ENCODE measurements at places on chromosomes 7 and 10.

DNA sequence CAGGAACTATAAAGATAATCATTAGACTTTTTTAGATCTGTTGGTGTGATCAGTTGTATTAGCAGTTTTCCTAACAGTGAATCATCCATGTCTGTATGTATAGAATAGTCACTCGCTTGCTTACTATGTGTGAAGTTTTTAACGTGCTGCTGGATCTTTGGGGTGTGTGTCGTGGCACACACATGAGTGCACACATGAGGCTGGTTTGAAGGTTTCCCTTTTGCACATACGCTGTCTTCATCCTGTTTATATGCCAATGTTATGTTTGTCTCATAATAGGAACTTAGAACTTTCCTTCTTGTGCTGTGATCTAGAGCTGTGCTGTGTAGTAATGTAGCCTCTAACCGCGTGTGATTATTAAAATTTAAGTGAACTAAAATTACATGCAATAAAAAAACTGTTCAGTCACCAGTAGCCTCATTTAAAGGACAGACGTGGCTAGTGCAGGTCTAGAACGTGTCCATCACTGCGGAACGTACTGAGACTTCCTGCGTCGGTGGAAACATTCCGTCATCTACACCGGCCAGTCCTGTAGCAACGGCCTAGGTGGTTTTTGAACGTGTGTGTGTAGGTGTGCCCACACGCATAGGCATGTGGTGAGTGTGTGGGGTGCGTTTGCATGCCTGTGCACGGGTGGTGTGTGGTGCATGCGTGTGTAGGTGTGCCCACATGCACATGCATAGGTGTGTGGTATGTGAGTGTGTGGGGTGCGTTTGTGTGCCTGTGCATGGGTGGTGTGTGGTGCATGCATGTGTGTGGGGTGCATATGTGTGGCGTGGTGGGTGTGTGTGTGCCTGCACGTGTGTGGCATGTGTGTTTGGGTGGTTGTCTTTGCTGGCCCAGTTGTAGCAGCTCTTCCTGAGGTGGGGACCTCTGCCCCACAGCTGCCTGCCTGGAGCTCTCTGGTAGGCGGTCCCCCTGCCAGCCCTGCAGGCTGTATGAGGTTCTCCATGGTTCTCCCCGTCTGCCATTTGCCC, 56.6 kb downstream of the INPP5A start:
- no peak for DNase-seq

- no peak for DNase-seq
These were observed 355.5 kb downstream of the GLRX3 start for GRCh38 chr10:130491693-130492050.

DNA sequence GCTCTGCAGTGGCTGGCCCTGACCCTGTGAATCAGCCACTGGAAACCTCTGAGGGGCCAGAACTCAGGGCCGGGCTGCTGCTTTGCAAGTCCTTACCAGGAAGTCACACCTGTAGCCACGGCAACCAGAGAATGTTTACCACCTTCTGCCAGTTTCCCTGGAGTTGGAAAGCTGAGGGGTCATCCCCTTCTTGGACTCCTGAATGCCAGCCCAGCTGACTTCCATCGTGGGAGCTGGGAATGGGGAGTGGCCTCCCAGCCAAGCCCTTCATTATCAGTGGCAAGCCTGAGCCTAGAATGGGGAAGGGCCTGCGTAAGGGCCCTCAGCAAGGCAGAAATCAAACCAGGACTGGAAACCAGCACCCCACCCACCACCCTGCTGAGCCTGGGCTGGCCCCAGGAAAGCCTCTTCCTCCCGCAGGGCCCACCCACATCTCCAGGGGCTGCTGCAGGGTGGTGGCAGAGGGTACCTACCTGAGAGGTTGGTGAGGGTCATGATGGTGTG, 6.5 kb upstream of the CRHR2 start:
- DNase-seq, result no peak

GRCh38 chr7:6111041-6111440, 79.9 kb downstream of the ANKRD61 start:
- DNase-seq, result peak; percentile 10

GRCh38 chr7:86911659-86912058, 147.8 kb downstream of the ELAPOR2 start:
- no peak for DNase-seq

DNA sequence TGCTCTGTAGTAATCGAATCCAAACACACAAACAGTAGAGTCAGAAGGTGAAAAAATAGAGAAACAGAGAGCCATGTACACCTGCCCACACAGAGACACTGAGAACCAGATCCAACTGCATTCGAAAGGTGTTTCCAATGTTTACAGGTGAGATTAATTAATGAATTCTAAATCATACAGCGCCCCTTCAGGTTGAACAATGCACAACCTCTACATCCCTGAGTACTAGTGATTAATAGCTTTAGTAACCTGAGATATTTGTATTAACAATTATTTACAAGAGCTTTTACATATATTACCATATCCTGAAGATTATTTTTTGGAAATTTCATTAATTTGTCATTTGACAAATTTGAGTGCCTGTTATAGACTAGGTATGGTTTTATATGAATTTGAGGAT, 7.6 kb upstream of the MRC1 start:
- DNase-seq, result no peak

GRCh38 chr7:151762583-151763245, 114.2 kb downstream of the PRKAG2 start:
- no peak for DNase-seq

- peak; percentile 81 for DNase-seq
These were observed 82.1 kb downstream of the ZRANB1 start for GRCh38 chr10:125023862-125024496.

- peak; percentile 20 for DNase-seq
These were observed 14.1 kb upstream of the SUN1 start for GRCh38 chr7:818031-818699.

GRCh38 chr10:10642751-10643150, 374.9 kb upstream of the CELF2 start:
- peak; percentile 73 for DNase-seq

DNA sequence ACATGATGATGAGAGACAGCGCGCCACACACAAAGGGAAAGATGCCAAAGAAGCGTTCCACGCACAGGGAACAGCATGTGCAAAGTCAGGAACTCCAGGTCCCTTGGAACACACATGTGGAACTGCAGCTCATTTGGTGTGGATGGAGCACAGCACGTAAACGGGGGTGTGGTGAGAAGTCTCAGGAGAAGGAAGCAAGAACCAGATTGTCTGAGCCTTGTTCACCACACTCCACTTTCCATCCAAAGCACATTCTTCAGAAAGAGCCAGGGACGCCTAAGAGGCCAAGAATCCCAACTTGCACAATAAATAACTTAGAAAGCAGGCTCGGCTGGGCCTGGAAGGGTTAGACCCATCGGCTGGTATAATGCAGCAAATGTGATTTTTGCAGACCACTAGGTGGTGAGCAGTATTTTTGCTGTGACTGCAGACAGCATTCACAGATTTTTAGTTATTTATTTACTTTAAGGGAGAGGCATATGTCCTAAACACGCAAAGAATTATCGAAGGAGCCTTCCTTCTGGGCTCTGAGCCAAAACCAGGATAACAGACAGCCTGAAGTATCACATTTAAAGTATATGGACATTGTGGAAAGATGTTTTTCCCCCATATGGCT, 27.9 kb upstream of the ASCC1 start:
- no peak for DNase-seq

DNA sequence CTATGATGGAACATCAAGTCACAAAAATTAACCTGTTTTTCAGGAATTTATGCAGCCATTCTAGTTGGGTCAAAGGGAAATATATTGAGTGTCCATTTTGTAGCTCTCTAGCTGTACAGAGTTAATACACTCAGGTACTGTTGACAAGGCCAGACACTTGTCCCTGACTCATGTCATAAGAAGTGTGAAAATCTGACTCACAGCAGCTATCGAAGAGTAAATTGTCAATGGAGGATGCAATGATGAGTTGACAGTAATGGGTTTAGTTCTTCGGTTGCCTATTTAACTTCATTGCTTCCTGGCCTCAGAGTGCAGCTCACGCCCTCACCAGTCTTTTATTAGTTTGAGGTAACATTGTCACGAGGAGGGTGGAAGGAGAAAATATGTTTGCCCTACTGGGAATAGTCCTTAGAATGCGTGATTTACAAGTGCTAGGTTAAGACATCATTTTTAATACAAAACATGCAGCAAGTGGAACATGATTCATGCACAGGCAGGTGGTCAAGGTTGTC, 255.1 kb downstream of the XPNPEP1 start:
- DNase-seq, result no peak

DNA sequence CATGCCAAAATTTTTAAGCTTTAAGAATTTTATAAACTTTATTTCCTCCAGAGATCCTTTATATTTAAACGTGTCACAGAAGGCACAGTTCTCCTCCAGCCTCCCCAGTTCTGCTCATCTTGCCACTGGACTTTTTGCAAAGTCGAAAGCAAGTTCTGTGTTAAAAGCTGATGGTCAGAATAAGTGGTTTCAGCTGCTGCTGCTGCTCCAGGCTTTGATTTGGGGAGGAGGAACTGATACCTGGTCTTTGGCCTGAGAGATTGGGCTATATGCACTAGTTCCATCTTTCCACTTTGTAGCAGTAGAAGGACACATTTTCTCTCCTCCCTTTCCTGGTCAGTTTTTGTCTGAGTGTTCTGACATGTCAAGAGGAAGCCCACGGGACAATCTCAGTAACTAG, 435.9 kb upstream of the PHF14 start:
- DNase-seq, result no peak

DNA sequence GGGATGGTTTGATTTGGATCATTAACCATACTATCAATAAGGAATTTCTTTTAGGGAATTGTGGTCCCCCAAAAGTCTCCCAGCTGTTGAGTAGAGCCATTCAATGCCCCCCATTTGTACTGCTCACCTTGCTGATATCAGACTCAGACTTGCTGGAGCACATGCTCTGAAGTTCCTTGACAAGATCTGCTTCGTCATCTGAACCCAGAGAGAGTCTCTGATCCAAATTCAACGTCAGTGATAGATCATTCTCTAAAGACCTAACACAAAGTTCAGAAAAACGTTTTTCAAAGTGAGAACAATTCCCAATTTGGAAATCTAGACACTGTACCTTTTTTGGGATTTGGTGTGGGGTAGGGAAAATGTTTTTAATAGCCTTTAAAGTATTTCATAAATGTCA, 153.9 kb downstream of the CTTNBP2 start:
- DNase-seq, result no peak

DNA sequence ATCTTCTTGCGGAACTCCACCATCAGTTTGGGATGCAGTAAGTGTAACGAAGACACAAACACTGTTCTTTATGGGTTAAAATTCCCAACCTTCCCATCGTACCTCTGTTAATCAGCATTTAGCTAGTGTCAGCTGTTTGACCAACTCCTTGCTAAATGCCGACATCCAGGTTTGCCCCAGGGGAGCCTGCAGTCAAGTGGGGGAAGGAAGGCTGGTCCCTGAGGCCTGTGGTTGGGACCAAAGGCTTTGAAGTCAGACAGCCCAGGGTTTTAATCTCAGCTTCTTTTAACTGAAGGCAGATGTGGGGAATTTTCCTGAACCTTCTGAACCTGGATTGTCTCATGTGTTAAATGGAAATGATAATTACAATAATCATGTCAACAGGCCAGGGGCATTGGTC, 443.7 kb downstream of the GLRX3 start:
- no peak for DNase-seq

- DNase-seq, result no peak
These were observed 127.9 kb upstream of the SEM1 start for GRCh38 chr7:96837593-96837992.

GRCh38 chr10:123559066-123559822, 106.9 kb upstream of the GPR26 start:
- DNase-seq, result peak; percentile 89

DNA sequence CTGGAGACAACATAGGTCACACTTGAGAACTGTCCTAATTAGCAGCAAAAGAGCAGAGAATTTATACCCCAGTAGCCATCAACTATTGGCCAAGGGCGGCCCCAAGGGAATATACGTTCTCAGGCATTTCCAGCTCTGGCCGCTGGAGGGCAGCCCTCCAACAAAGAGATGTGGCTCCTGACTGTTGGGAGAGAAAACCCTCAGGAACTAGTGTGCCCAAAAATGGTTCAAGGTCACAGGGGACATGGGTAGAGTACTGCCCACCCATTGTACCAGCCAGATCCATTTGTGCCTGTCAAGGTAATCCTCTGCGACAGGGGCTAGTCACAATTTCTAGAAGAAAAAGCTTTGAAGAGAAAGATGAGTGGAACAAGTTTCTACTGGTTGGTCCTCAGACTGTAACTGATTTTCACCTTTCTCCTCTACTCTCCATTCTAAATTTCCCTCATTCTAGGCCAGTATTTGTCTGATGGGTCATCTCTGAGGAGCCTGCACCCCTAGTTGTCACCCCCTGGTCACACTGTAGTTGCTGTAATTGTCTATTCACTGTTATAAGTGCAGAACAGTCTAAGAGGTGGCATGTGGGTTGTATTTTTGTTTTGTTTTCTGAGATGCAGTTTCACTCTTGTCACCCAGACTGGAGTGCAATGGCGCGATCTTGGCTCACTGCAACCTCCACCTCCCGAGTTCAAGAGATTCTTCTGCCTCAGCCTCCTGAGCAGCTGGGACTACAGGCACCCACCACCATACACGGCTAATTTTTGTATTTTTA, 14.7 kb upstream of the C7orf33 start:
- peak; percentile 66 for DNase-seq

DNA sequence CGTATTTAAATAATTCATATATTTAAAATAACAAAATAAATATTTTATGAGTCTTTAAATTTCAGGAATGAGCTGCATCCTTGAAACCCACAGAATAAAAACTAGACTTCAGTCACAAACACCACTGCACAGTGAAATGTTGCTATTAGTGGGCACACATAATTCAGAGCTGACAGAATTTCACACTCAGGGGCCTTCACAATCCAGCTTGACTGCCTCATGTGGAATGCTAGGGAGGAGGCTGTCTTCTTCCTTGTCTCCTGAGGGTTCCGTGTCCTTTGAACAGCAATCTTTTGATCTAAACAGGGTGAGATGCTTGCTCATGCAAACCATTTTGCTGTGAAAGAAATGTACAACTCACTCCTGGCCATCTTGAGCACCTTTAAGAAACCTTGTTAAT, 346.7 kb downstream of the CCSER2 start:
- no peak for DNase-seq

DNA sequence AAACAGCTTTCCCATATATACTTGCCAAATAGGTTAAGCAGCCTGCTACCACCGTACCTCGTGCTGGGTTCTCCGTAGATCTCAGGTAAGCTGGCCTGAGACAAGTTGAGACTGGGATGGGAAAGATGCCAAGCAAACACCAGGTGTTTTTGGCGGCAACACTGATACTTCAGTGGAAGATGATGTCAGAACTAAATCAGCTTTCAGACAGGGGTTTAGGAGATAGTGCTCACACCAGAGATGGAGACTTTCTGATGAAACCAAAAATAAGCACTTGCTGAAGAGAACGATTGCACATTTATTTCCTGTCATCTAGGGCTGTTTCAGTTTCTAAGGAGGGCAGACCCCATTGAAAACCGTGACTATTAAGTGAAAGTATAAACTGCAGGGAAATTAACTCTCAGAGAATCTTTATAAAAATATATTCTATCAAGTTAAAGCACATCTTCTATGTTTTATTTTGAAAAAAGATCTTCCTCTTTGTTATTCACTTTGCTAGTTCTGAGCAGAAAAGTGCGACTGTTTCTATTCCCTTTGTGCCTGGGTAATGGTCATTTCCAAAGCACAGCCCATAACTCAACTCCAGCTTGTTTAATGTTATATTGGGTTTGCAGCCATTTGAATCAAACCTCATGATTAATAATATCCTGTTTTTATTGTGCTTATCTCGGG, 149.9 kb downstream of the CPED1 start:
- DNase-seq, result no peak

GRCh38 chr7:96408881-96409280, 87.0 kb upstream of the SLC25A13 start:
- DNase-seq, result no peak

- DNase-seq, result no peak
These were observed 1.2 kb downstream of the FAM180A start for GRCh38 chr7:135747366-135747765.

- DNase-seq, result no peak
These were observed 213.6 kb upstream of the ADARB2 start for GRCh38 chr10:1950803-1951495.

Measured in aorta (tissue), 5 donors.